NCI-H1930 (cell line): ENCODE measurements at places on chromosomes 6 and 20.

DNA sequence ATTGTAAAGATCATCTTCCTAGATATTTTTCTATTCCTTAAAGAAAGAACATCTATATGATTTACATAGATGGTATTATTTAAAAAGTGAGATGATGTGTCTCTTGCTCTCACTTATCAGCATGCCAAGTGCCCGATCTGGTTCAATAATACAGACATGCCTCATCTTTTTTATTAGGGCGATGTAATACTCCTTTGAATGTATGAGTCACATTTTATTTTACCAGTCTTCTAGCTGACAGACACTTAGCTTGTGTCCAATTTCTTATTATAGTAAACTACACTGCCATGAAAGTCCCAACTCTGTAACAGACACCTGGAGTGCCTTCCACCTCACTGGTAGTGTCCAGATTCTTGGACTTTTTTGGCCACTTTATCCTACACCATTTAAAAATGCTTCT is 586.6 kb upstream of the BTBD3 start:
- no peak for DNase-seq

DNA sequence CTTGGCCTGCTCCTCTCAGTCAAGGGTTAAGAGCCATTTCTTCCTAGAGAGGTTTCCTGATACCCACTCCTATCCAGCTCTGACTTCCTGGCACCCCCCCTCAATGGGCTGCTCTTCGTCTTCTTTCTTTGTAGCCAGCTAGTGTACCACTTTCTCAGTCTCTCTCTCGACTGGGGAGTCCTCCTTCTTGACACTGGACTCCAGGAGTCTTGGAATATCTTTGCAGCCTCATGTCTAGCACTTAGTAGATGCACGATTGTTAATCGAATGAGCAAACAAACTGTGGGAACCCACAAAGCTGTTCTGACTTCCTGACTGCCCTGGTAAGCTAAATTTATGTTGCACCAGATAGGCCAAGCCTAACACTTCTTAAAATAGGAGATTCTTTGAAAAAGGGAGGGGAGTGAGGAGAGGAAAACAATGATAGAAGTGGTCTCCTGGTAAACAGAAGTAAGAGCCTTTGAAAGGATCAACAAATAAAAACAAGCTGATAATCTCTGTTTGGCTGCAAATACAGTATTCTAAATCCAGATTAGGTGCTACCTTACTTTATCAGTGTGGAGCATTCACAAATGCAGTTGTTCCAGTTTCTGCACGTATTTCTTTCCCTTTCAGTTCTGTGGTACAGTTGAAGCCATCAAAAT is 160.1 kb upstream of the CITED2 start:
- DNase-seq: no peak

DNA sequence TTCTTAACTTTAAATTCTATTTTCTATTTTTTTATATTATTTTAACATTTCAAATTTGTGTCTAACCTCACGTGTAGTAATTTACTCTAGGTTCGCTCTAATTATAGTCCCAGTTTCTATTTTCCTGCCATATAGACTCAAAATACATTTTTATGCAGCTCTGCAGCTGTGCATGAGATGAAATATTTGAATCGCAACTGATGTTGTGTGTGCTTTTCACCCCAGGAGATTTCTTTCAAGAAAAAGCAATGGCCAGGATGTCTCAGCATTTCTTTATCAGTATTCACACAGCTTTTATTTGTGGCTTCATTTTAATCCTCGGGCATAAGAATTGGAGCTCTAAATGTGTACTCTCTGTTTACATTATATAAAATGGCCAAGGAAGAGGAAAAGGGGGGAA is 157.6 kb downstream of the HDGFL1 start:
- no peak for DNase-seq

GRCh38 chr6:111124406-111124805 is 37.1 kb downstream of the SLC16A10 start:
- DNase-seq: no peak

GRCh38 chr20:7841291-7841970 is 98.8 kb downstream of the HAO1 start:
- DNase-seq: no peak

DNA sequence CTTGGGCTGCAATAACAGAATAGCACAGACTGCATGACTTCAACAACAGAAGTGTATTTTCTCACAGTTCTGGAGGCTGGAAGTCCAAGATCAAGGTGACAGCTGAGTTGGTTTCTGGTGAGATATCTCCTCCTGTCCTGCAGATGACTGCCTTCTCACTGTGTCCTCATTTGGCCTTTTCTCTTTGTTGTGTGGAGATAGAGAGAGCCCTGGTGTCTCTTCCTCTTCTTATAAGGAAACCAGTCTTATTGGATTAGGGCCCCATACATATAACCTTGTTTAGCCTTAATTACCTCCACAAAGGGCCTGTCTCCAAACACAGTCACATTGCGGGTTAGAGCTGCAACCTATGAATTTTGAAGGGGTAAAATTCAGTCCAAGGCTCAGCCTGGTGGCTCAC is 57.0 kb upstream of the BMP6 start:
- no peak for DNase-seq

GRCh38 chr6:148868314-148868713 is 121.5 kb downstream of the UST start:
- no peak for DNase-seq

GRCh38 chr6:13455552-13455966 is 31.8 kb downstream of the GFOD1 start:
- DNase-seq: no peak

- DNase-seq: no peak
These were observed 15.3 kb downstream of the HCK start for GRCh38 chr20:32067234-32067821.

- no peak for DNase-seq
These were observed 2.5 kb downstream of the PRRT1 start for GRCh38 chr6:32149092-32149755.

DNA sequence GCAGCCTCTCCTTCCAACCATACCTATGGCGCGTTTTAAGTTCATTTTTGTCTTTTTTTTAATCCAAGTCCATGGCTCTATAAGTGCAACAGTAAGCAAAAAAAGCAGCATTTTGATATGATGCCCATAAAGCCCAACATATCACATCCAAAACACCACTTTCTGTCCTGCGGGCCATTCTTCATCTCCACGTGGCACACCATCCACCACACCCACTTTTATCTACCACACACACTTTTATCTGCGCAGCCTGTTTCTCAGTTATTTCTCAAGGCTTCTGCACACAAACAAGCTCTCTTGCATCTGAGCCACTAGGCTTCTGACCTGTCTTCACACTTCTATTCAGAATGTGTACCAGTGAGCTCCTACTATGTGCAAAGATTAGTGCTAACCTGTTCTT is 5.3 kb downstream of the GCLC start:
- no peak for DNase-seq

- DNase-seq: no peak
These were observed 8.8 kb upstream of the SIRPB1 start for GRCh38 chr20:1628621-1629020.
